SHP77 treated with DMSO at 0.1 percent for 48 hours (cell line): ENCODE measurements at places on chromosomes 7 and 10.

DNA sequence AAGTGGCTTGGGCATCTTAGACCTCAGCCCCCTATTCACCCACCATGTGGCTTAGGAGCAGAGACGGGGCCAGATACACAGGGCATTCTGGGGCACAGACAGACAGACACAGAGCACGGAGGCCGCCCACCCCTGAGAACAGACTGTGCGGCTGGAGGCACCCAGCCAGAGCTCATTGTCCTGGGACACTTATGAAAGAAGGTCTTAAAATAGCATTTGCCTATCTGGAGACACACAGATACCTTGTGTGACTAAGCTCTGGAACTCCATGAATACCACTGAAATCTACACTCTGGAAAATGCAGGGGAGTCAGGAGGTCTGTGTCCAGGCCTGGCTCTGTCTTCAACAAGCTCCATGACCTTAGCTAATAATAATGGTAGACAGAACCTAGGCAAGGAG is 41.4 kb upstream of the ADO start:
- no peak for DNase-seq

DNA sequence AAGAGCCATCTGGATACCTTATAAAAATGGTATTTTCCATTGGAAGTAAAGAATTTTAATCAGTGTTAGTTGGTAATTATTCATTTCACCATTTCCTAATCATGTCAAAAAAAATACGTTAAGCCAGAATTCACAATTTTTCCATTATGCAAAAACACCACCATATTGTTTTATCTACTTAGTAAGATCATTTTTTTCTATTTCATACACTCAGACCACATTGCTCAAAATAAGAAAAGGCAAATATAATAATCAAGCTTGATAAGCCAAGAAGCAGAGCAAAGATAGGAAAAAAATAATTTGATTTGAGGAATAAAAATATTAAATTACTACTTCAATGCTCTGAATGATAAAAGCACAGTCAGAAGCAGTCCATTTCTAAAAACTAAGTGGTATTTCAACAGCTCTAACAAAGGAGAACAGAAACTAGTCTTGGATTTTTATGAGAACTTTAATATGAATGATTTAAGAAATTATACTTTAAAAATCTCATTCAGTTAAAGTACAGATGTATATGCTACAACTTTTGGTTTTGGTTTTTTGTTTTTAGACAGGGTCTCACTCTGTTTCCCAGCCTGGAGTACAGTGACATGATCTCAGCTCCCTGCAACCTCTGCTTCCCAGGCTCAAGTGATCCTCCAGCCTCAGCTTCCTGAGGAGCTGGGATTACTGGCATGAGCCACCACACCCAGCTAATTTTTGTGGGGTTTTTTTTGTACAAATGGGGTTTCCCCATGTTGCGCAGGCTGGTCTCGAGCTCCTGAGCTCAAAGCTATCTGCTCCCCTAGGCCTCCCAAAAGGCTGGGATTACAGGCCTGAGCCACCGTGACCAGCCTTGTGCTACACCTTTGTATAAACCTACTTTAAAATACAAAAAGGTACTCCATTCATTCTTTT is 46.6 kb downstream of the LRRN3 start:
- DNase-seq, result no peak

- no peak for DNase-seq
These were observed 55.3 kb upstream of the CFAP46 start for GRCh38 chr10:132997517-132998265.

GRCh38 chr10:128779416-128779815 is 653.2 kb upstream of the MKI67 start:
- DNase-seq, result no peak

DNA sequence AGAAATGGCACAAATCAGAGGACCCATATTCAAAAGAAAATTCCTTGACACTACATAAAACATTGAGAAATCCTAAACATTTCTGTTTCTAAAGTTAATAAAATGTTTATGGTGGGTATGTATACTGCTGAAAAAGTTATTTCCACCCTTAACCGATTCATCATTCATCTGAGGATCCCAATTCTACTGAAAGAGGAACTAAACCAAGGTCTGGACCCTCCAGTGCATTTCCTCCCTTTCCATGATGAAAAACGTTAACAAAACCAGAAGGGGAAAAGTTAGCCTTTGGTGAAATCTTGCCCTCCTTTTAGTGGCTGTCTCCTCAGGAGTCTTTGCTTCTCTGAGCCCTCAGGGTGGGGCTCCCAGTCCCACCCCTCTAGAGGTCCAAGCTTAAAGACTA is 144.5 kb upstream of the ASAH2 start:
- DNase-seq, result no peak

- DNase-seq, result no peak
These were observed 44.9 kb downstream of the MCU start for GRCh38 chr10:72736828-72737220.

DNA sequence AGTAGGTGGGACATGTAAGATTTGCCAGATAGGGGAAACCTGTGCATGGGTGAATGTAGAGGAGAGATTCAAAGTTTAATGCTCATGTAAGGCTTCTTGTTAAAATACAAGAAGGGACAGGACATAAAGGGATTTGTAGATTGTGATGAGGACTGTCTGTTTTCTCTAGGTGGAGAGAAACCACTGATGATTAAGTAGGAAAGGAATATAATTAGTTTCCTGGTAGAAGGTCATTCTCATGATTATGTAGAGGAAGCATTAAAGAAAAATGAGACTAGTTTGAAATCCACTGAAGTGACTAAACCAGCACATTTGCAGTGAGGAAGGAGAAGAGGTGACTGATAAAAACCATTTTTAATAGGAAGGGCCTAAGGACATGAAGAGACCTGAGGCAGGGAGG is 19.6 kb upstream of the MACC1 start:
- DNase-seq, result no peak
